ENCODE measurements at places on chromosomes 1 and 21.

DNA sequence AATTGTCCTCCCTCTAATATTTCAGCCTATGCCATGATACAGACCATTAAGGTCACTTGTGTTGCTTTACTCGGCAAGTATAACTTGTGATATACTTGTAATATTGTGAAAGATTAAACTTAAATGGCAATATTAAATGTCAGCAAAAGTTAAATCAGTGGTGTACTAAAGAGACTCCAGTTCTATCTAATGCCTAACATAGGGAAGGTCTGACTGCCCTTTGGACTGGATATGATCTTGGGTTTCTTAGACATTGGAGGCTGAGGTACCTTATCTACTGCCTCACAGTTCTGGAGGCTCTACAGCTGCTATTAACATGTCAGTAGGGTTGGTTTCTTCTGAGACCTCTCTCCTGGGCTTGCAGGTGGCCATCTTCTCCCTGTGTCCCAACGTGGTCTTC lies 89.9 kb downstream of the MT1HL1 start:
- no peak for DNase-seq

GRCh38 chr1:228284148-228284495 lies 76.3 kb downstream of the OBSCN start:
- no peak for DNase-seq

DNA sequence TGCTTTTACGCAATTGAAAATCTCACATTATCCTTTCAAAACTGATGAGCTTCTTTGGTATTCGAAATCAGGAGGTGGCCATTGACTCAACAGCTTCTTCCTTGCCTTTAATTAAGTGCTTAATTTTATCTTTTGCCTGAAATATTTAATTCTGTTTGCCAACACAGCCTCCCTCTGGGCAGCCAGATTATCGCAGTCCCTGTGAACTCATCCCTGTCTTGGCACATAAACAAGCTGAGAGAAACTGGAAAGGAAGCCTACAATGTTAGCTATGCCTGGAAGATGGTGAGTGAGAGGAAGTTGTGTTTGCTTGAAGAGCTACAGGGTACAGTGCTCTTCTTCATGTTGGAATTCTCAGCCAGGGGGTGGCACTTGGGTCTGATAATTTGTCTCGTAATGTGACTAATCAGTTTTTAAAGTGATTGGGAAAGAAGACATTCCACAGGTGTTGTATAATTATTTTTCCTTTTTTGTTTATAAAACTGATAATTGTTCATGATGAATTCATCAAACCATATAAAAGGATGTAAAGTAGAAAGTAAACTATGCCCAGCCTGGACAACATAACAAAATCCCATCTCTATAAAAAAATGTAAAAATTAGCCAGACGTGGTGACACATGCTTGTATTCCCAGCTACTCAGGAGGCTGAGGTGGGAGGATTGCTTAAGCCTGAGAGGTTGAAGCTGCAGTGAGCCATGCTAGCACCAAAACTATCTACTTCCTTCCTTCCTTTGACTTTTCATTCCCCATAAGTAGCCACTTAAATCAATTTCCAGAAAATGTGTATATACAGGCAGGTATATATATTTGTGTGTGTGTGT lies 90.1 kb upstream of the RAVER2 start:
- no peak for DNase-seq

DNA sequence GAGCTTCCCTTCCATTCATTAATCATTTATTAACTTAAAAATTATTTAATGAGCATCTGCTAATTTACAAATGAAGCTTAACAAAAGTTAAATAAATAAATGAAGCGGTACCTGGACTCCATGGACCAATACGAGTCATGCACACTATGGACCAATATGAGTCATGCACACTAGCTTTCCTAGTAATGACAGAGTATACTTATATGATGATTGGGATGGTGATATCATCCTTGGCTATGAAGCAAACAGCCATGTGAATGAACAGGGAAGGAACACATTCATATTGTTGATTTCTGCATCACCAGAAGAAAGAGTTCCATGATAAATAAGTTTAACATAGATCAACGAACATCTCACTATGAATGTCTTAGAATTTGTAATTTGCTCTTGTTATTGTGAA lies 109.9 kb downstream of the SPAG17 start:
- DNase-seq = no peak

DNA sequence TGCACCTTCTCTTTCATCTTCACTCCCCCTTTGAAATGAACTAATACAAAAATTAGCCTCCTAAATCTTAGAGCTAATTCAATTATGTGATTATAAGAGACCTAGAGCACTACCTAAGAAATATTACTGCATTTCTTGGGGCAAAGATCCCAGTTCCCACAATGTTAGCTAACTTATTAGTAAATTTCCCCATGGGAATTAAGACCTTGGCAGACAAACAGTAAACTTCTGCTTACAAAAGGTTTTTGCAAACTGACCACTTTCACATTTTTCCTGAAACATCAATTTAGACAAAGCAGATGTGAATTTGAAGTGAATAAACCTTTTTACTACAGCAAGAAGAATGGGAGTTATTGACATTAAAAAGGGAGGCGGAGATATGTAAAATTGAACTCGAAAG lies 34.6 kb upstream of the LHX8 start:
- DNase-seq = no peak

DNA sequence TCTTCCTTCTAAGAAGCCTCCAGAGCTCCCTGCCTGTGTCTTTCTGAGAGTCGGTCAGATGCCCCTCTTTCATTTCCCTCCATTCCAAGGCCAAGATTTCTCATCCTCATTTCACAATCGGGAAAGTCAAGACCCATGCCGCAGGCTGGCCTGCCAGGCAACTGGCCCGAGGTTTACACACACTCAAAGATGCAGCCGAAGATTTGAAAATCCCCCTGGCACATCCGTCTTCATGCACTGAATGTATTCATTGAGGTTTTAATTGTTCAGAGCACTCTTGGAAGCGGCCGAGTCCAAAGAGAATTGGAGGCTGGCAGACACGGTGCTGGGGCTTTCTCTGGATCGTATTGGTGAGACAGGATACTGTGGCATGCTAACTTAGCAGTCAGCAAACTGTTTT lies 29.1 kb upstream of the SRP9 start:
- no peak for DNase-seq

- no peak for DNase-seq
These were observed 27.0 kb downstream of the ALPL start for GRCh38 chr1:21536218-21536617.

- no peak for DNase-seq
These were observed 983.4 kb upstream of the PRMT6 start for GRCh38 chr1:106072909-106073600.

GRCh38 chr1:49036700-49037099 lies 260.0 kb upstream of the BEND5 start:
- DNase-seq = no peak

- no peak for DNase-seq
These were observed 39.3 kb downstream of the MAGI3 start for GRCh38 chr1:113429461-113430153.

GRCh38 chr1:38327559-38327973 lies 281.0 kb upstream of the POU3F1 start:
- no peak for DNase-seq

DNA sequence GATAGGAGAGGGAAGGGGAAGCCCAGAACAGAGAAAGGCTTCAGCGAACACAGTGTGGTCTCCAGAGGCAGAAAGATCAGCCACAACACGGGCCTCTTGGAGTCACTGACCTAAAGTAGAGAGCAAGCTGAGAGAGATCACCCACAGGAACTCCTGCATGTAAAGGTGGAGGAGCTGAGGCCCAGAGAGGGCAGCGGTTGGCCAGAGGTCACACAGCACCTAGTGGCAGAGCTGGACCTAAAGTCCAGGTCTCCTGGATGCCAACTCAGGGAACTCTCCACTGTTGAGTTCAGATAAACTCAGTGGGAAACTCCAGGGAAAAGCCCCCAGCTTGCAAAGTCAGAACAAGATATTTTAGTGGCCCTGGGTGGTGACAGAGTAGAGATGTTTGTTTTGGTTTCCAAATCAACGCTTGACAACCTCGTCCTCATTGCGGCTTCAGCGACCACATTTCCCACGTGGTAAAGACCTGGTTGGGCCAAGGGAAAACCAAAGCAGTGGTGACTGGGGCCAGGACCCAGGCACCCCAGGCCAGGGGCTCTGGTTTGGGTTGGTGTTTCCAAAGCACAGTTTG lies 4.6 kb downstream of the IFFO2 start:
- peak; percentile 76 for DNase-seq

DNA sequence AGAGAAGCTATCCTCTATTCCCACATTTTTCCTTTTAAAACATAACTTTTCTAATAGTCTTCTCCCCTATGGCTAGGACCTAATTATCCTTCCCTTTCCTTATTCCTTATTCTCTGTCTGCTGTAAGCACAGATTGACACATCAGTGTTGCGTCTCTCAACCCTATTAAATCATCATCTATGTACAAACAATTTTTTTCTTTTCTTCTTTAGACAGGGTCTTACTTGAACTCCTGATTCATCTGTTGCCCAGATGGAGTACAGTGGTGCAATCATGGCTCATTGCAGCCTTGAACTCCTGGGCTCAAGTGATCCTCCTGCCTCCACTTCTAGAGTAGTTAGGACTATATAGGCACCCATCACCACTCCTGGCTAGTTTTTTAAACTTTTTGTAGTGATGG lies 8.3 kb downstream of the KLHDC9 start:
- no peak for DNase-seq

DNA sequence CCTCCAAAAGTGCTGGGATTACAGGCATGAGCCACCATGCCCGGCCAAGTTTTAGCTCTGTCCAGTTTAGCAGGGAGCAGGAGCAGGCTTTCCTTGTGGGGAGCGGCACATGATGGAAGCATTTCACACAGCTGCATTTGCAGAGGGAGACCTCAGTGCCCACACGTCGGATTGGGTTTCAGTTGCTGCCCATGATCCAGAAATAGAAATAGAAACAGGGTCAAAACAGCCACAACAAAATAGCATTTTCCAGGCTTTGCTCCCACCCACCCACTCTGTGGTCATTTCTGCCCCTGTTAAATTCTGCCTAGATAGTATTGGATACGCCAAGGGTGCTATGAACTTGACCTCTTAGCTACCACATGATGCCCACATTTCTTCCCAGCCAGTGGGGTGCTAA lies 128.4 kb downstream of the CNIH3 start:
- DNase-seq = no peak

DNA sequence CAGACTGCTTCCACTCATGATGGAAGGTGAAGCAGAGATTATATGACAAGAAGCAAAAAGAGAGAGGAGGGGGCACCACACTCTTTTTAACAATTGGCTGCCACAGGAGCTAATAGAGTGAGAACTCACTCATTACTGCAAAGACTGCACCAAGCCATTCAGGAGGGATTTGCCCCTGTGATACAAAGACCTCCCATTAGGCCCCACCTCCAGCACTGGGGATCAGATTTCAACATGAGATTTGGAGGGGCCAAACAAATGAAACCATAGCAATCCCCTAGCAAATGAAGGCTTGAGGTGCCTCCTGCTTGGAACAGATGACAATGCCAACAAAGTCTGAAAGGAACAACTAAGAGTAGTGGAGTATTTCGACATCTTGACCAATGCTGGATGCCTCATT lies 122.5 kb upstream of the COA6 start:
- no peak for DNase-seq

DNA sequence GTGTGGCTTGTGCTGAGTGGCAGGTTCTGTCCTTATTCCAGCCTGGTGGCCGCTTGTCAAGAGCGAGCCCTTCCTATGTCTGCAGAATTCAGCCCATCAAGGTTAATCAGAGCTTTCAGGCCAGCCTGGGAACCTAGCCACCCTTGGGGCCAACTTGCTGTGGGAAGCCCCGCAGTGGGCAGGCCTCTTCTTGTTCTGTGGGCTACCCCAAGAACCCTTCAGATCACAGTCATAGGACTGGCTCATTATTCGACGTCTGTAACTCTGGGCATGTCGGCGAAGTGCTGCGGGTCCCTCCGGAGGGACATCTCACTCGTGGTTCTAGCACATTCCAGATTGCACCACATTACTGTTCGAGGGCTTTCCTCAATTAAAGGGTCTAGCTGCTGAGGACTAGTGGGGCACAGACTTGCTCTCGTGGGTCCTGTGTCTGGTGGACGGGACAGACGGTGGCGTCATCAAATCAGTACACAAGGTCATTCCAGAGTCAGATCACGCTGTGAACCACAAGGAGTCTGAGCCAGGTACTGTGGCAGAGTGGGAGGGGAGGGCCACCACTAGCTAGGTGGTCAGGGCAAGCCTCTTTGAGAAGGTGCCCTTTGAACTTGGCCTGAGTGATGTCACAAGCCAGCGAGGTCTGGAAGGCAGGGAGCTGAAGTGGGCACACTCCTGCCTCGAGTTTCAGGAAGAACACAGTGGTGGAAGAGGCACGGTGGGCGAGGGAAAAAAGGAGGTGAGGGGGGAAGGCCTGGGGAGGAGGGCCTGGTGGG lies 20.3 kb upstream of the TNFRSF1B start:
- DNase-seq = no peak

DNA sequence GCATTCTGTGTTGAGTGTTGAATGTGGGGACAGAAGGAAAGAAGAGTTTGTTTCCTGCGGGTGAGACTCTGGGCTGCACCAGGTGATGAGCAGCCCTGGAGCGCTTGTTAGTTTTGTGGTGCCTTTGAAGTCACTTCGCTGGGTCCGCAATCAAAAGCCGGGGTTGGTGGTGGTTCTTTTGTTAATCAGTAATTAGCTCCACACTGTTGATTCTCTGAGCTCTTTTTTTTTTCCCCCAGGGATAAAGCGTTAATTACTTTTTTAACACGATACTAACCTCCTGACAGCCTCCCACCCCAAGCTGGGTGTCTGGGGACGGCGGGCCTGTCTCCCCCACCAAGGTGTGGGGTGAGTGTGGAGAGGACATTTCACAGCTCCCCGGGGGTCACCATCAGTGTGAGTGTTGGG lies 56.6 kb downstream of the AGPAT3 start:
- peak; percentile 38 for DNase-seq

GRCh38 chr21:30391492-30392025 lies 4.3 kb upstream of the KRTAP13-1 start:
- DNase-seq = no peak

DNA sequence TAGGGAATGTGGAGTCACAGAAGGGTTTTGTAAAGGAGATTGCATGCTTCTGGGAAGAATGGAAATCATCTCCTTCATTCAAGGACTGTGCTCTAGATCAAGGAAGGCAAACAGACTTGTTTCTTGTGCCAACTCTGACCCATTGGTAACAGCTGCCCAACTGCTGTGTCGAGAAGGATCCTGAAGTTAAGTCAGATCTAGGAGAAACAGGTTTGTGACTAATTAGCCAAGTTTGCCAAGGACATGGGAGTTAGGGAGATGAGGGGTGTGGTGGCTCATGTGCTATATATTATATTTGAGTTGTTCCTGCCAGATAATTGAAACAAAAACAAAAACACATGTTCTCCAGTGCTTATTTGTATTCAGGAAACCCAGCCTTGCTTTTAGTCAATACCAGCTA lies 251.2 kb upstream of the USP24 start:
- DNase-seq = no peak

GRCh38 chr1:219791766-219792165 lies 136.6 kb downstream of the SLC30A10 start:
- no peak for DNase-seq

GRCh38 chr21:46436621-46437020 lies 22.1 kb upstream of the DIP2A start:
- DNase-seq = no peak

- no peak for DNase-seq
These were observed 9.6 kb upstream of the ZNF669 start for GRCh38 chr1:247113733-247114271.

Measured in T-cell (primary cell).